ENCODE measurements at places on chromosomes 11 and 22.

- DNase-seq, result peak; percentile 48
These were observed 150.7 kb upstream of the CCDC90B start for GRCh38 chr11:83436855-83437254.

GRCh38 chr11:3016861-3017260 is 24.7 kb upstream of the NAP1L4 start:
- no peak for DNase-seq

- peak; percentile 13 for DNase-seq
These were observed 49.9 kb upstream of the LDLRAD3 start for GRCh38 chr11:35893796-35894475.

DNA sequence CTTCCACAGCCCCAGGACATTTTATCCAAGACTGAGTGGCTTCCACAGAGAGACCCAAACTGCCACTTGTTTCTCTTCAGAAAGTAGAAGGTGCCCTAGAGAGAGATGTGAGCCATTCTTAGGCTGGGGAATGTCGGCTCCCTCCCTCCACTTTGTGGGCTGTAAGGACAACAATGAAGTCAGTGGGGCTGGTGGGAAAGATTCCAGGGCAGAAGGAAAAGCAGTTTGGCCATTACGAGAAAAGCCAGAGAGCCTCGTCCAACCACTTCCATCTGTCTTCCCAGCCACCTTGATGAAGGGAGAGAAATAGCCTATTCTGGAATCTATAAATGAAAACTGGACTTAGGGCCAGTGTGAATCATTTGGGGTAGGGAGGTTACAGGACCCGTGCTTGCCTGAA is 382.5 kb downstream of the NXPE2 start:
- no peak for DNase-seq

DNA sequence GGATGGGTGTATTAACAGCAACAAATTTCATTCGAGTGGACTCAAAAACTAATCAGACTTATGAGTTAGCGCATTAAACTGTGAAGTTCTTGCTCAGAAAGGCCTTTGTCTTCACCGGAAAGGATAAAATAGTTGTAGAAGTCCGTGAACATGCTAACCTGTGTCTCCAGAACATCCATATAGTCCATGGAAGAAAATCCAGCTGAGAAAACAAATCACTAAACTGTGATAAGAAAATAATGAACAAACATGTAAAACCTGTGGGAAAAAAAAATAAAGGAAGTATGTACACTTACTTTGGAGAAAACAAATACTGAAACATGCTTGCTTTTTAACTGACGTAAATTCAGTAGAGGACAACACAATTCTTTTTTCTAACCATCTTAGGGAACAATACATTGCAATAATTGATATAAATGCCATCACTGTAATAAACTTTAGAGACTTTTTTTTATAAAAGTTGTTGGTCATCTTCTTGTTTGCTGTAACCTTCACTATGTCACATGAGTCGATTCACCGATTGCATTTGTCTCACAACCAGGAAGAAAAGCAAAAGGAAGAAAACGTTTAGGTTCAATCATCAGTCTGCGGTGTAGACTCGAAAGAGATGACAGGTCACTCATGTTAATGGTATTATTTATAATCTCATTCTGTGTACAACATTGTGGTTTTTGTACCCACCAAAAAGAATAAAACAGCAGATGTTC is 41.9 kb downstream of the MSANTD4 start:
- DNase-seq, result no peak

DNA sequence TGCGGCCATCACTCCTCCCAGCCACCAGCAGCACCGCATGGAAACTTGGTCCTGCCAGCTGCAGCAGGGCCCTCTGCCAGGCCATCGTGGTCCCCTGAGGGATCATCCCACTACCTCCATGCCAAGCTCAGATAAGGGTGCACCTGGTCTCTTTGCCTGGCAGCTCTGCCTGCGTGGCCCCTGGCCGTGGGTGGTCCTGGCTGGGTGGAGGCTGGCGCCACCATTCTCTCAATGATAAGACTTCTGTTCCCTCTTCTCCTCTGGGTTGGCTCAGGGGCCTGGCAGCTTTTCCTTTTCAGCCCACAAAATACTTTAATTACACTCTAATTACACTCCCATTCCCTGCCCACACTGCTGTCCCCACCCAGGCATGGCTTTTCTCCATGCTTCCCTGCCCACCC is 26.8 kb upstream of the TSKU start:
- DNase-seq, result no peak

GRCh38 chr11:118082880-118083552 is 3.7 kb downstream of the SMIM35 start:
- no peak for DNase-seq

DNA sequence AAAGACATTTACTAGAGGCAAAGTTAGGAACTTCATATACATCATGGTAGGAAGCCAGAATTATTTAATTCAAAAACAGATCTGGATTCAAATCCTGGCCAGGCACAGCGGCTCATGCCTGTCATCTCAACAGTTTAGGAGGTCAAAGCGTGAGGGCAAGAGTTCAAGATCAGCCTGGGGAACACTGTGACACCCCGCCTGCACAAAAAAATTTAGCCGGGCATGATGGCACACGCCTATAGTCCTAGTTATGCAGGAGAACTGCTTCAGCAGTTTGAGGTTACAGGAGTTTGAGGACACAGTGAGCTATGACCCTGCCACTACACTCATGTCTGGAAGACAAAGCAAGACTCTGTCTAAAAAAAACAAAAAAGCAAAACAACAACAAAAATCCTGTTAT is 8.9 kb downstream of the MRTFA start:
- DNase-seq, result no peak

DNA sequence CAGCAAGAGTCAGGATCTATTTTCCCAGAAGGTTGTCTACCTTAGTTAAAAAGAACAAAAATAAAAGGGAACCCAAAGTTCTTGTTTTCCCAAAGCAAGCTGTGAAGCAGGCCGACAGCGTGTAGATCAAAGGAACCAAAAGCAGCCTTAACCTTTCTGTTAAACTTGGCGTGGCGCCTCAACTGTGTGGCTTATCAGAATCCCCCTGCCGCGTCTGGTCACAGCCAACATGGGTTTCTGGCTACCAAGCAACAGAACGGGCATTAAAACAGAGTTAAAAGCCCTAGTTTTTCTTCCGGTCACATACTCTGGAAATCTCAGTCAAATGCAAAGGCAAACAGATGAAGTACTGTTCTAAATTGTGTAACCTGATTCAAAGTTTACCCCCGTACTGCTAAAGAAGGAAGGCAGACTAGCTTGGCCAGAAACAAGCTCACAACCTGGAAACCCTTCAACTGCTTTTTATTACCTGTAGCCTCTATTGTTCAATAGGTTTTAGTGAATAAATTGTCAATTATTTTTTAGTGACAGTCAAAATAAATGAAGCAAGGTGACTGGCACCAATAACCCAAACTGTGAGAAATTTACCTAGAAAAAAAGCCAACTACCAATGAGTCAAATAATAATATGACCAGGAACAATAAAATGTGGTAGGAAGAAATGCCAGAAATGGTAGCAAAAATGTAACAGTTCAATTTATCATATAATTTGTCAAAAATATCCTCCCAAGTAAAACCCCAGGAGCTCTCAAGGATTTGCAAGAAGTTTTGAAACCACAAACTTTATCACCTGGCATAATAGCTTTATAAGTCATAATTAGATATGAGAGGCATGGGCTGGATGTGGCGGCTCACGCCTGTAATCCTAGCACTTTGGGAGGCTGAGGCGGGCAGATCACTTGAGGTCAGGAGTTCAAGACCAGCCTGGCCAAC is 21.4 kb downstream of the CHKA start:
- peak; percentile 70 for DNase-seq

DNA sequence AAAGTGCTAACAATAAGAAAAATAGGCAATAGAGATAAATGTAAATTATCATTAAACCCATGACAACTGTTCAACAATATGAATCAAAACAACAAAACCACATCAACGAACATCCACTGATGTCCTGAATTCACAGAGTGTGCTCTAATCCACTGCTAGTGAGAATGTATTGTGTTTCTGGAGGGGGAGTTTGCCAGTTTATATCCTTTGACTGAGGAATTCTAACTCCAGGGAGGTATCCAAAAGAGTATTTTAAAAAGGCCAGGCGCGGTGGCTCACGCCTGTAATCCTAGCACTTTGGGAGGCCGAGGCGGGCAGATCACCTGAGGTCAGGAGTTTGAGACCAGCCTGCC is 1.7 kb upstream of the WEE1 start:
- no peak for DNase-seq

DNA sequence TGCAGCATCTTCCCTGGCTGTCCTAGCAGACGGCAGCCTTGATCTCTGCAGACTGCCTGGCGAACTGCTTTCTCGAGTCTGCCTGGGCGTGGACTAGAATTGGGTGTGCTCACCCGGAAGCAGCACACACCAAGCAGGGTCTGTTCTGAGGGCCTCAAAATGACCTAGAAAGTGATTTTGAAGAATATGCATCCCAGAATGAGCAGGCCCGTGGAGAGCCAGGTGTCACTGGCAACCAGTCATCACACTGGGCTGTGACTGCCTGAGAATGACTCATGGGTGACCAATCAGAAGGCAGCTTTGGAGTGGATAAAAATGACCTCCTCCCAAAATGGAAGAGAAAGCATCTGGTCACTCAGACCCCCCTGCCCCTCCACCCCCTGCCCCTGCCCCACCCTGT is 114.9 kb upstream of the NECTIN1 start:
- peak; percentile 26 for DNase-seq

DNA sequence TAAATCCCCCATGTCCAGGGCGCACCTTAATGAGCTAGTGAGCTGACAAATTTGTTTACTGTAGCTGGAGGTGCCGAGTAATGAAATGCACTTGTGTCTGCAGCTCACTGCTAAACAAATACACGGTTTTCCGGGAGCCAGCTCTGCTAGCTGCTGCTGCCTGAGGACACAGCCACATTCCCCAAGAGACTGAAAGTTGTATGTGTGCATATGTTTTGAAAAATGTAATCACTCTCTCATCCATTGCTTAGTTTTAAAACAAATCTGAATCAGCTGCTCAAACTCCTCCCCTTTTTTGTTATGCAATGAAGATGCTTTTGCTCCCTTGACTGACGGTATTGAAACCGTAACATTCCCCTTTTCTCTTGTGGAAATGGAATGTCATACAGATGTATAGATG is 62.4 kb upstream of the NNMT start:
- no peak for DNase-seq

GRCh38 chr11:27423125-27423524 is 49.5 kb downstream of the LGR4 start:
- DNase-seq, result peak; percentile 82

GRCh38 chr11:57742087-57742452 is 779 bp downstream of the SELENOH start:
- no peak for DNase-seq

- DNase-seq, result peak; percentile 78
These were observed 11.7 kb downstream of the RASD2 start for GRCh38 chr22:35552196-35552842.

DNA sequence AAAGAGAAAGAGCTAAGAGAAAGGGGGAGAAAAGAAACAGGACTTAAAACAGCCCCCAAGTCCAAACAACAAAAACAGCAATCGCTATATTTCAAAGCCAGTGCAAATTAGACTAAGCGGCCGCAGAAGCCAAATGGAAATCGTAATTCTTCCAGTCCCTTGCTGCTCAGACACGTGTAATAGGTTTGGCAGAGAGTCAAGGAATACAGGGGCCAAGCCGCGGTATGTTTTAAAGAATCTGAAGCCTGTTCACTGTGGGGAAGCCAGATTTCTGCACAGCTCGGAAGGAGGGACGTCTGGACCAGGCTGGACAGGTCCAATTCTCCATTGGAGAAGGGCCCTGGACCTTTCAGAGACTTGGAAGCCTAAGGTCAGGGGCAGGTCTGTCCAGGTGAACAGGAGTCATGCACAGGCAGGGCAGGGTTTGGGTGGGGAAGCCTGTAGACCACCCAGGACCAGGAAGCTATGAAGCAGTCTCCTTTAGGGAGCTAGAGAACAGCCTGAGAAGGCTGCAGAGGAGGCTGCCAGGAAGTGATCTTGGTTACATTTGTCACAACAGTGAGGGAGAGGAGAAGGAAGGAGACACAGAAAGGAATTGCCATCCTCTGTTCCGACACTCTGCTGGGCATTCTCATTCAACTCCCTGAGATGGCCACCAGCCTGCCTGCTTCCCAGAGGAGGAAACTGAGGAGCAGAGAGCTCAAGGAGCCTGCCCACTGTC is 265.5 kb upstream of the ISX start:
- no peak for DNase-seq

DNA sequence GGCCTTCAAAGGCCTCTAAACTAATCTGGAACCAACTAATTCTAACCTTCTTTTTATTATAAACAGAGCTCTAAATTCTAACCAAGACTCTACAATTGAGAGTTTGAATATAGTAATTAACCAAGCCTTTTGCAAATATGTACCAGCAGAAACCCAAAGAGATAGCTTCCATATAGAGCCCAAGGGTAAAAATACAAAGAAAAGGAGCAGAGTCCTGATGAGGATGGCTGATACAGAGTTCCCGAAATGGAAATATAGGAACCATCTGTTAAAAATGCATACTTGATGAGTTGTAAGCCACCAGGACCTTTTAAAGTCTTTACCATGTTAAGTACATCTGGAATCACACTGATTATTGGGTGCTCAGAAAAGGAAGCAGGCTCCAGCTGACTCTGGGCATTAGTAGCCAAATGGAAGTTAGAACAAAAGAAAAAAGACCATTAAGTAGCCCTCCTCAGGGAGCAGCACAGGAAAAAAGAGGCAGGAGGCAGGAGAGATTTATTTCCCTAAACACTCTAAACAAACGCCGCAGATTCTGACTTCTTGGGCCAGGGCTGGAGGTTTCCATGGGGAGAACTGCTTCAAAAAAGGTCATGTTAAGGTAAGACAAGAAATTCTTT is 463.1 kb upstream of the FAT3 start:
- DNase-seq, result no peak

DNA sequence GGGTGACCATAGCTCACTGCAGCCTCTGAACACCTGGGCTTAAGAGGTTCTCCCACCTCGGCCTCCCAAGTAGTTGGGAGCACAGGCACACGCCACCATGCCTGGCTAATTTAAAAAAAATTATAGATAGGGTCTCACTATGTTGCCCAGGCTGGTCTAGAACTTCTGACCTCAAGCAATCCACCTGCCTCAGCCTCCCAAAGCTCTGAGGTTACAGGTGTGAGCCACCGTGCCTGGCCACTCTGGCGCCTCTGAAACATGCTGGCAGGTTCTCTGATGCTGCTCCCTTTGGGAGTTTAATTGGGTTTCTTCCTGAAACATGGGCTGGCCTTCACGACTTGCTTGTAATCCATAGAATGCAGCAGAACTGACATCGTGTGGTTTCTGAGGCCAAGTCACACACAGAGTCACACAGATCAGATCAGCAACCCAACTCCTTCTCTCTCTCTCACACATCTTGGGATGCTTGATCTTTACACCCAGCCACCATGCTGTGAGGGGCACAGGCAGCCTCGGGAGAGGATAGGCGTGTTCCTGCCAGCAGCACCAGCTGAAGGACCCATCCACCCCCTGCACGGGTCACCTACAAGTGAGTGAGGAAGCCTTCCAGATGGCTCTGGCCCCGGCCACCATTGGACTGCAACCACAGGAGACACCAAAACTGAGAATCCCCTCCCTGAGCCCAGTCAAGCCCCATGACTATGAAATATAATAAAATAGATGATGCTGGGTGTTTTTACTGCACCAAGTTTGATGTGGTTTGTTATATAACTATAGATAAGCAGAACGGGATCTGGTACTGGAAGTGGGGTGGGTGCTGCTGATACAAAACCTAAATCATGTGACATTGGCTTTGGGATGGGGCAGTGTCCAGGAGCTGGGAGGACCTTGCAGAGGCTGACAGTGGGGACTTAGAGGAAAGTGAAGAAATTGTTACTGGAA is 3.1 kb upstream of the GSC2 start:
- DNase-seq, result no peak
